Neural crest cell (in vitro differentiated cells): ENCODE measurements at places on chromosomes 11 and 22. TPM values are rescaled to one million over a fixed set of nuclear protein-coding genes. Genes with fewer than 3 reads are reported as not detected.

- DNase-seq = no peak
Measured at GRCh38 chr11:62579252-62579651, 5.6 kb upstream of the EEF1G start.

GRCh38 chr11:16047073-16047472 lies 309.3 kb downstream of the SOX6 start:
- DNase-seq = no peak

The INS gene
- total RNA-seq = not detected in 2 replicates

DNA sequence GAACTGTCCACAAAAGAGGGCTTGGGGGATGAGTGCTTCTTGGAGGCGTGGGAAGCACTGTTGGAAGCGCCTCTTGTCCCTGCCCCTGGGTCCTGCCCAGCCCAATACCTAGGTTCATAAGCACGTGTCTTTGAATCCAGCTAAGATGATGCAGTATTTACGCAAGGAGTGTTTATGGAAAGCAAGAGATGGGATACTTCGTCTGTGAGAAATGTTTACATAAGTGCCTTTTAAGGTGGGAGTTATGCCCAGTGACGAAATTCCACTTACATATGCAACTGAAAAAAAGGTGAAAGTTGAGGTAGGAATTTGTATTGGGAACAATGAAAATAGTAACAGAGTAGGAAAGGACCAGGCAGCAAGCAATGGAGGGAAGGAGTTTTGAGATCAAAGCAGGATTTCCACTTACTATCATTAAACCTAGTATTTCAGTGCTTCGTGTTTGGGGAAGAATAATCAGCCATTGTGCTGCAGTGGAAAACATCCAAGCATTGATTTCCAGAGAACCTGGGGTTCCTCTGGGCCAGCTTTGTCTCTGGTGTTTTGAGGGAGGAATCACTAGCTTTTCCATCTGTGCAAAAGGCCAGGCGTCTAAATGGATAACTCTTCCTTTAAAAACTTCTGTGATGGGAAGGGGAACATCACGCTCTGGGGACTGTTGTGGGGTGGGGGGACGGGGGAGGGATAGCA lies 115.3 kb upstream of the TTC12 start:
- no peak for DNase-seq

DNA sequence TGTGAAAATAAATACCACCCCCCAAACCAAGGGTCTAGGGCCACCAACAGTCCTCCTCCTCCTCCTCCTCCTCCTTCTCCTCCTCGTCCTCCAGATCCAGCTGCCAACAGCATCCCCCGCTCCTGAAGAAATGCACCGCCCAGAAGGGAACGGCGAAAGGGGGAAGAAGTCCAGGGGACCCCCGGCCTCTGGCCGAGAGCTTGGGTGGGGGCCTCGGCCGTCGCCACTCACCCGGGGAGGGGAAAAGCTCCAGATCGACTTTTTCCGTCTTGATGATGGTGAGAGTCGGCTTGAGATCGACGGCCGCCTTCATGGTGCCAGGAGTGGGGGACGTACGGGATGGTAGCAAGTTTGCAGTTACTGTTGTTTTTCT lies 65.7 kb downstream of the ETS1 start:
- DNase-seq = peak; percentile 16

- no peak for DNase-seq
Measured at GRCh38 chr11:19628018-19628417, 84.6 kb upstream of the NAV2 start.

- no peak for DNase-seq
Measured at GRCh38 chr11:129699711-129700304, 115.8 kb upstream of the TMEM45B start.

- no peak for DNase-seq
Measured at GRCh38 chr11:119481667-119482400, 58.9 kb upstream of the THY1 start.

The MYRF gene
- total RNA-seq = 3.5 and 3.9 TPM in 2 replicates

- DNase-seq = no peak
Measured at GRCh38 chr11:92473736-92474135, 249.1 kb downstream of the FAT3 start.
